ENCODE measurements at places on chromosomes 3 and 15. TPM values are rescaled to one million over a fixed set of nuclear protein-coding genes. Genes with fewer than 3 reads are reported as not detected.

Gene RHOV
- not detected for total RNA-seq

Gene TFDP2
- 18.2 TPM for total RNA-seq

Gene SERPINI2
- total RNA-seq: not detected

Gene SI
- total RNA-seq: not detected

Gene CCR5
- total RNA-seq: not detected

Gene KBTBD13
- total RNA-seq: not detected

Gene TMEM39A
- 90.2 TPM for total RNA-seq

Gene SHC4
- 4.0 TPM for total RNA-seq

Gene ARNT2
- total RNA-seq: 8.6 TPM

Gene SHF
- total RNA-seq: 0.43 TPM

Gene CCDC80
- total RNA-seq: 39.5 TPM

Gene ADCY5
- not detected for total RNA-seq

Gene FOXL2NB
- 0.66 TPM for total RNA-seq

Gene GLDN
- total RNA-seq: 0.29 TPM

Gene SLC12A6
- total RNA-seq: 19.5 TPM

Gene ZMYND10
- total RNA-seq: 0.22 TPM

Gene PRSS50
- not detected for total RNA-seq

Gene CKMT1B
- not detected for total RNA-seq

Gene CNOT10
- total RNA-seq: 26.9 TPM

Gene CPLX3
- total RNA-seq: not detected

Gene SLC7A14
- total RNA-seq: 3.9 TPM

Gene NANOGP8
- total RNA-seq: not detected

Gene GPR156
- 0.44 TPM for total RNA-seq

Gene RBPMS2
- total RNA-seq: 0.22 TPM

Gene TMC3
- not detected for total RNA-seq

Gene ANKRD34C
- not detected for total RNA-seq
